Astrocyte of the spinal cord (primary cell): ENCODE measurements at places on chromosomes 3 and 15.

GRCh38 chr15:75866916-75867315 lies 23.7 kb downstream of the UBE2Q2 start:
- no peak for DNase-seq

- DNase-seq: no peak
These were observed 83.8 kb downstream of the APBA2 start for GRCh38 chr15:28969511-28970085.

DNA sequence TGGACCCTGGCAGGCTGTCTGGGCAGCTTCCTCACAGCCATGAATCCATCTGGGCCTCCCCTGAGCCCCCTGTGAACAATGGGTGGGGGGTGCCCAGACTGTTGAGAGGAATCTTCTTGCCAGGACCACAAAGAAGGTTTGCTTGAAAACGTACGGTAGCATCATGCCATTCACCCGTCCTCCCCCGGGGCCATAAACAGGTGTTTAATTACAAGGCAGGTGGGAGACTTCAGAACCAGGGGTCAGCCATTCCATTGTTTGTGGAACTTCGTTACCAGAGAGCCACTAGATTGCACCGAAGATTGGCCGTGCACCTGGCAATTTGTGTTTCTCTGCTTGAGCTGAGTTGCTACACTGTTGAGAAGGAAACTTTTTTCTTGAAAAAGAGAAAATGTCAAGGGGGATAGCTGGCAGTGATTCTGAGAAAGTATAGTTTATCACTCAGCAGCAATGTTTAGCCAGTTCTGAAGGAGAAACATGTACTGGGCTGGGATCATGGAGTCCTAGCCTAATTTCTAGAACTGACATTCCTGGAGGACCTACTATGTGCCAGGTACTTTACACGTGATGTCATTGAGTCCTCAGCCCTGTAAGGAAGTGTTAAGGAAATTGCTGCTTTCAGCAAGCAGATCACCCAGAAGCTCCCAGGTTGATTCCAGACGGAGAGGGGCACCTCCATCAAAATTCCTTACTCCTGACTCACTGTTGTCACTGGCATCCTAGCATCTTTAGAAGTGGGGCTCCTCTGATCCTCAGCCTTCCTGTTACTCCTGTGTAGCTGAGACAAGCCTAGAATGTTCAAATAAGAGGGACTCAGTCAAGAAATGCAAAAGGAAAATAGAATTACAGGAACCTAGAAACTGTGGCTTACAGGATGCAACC lies 103.8 kb upstream of the UBE2E1 start:
- DNase-seq: peak; percentile 23

GRCh38 chr3:27666272-27666671 lies 55.9 kb downstream of the EOMES start:
- no peak for DNase-seq

GRCh38 chr3:133238015-133238414 lies 161.8 kb upstream of the BFSP2 start:
- DNase-seq: peak; percentile 49

GRCh38 chr15:72813345-72814004 lies 29.9 kb upstream of the ADPGK start:
- DNase-seq: no peak

- DNase-seq: no peak
These were observed 70.0 kb downstream of the PGPEP1L start for GRCh38 chr15:98937413-98938104.

- no peak for DNase-seq
These were observed 37.3 kb downstream of the ANP32A start for GRCh38 chr15:68783226-68784058.

GRCh38 chr15:83249030-83249343 lies 35.5 kb downstream of the BNC1 start:
- no peak for DNase-seq

DNA sequence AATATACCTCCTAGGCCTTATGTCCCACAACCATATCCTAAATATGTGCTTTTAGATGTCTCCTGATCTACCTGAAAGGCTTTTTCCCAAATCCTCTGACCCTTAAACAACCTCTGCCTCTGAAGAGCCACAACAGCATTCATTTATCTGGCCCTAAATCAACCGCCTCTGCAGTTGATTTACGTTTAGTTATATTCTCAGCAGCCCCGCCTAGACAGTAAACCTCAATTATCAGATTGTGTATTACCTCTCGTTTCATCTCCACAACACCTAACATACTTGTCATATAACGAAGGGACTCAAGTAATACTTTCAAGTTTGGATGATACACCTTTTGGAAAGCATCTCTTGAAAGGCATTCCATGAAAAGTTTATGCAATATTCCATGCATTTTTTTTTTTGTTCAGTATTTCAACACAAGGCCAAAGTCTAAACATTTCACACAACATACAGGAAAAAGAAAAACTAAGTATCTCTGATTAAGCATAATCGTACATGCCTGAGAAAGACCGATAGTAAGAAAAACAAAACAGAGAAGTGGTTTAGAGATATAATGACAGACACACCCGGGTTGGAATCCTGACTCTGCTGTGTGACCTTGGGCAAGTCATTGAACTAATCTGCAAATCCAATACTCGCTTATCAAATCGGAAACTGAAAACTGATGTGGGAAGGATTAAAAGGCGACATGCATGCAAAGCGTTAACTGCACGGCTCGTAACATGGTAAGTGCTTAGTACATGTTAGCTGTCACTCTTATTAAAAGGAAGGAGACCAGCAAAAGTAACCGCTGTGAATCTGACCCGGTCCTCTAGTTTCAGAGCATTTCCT lies 778 bp downstream of the CRBN start:
- no peak for DNase-seq

DNA sequence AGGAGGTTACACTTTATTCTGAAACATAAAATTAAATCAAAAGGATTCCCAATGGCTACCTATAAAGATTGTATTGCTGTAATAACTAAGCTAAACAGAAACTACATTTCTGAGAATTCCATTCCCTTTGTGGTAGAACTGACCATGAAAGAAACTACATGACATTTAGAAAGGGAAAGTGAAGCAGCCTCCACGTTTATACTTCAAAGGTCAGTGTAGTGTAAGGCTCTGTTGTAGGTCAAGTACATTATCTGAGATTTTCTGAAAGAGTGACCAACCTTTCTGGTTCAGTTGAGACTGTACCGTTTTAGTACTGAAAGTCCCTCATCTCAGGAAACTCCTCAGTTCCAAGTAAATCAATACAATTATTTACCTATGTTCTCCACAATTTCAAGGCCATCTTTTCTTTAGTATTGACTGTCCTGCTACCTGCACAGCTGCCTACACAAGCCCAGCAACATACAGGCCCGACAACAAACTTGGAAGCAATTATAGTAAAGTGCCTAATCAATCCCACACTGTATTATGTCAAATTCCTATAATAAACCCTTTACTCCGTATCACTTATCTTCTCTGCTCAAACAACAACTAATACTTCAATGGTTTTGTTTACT lies 343.0 kb downstream of the PLOD2 start:
- no peak for DNase-seq

GRCh38 chr3:69425249-69425648 lies 39.4 kb upstream of the FRMD4B start:
- peak; percentile 34 for DNase-seq
